H1 (cell line): ENCODE measurements at places on chromosomes 16 and 17. TPM values are rescaled to one million over a fixed set of nuclear protein-coding genes. Genes with fewer than 3 reads are reported as not detected.

GRCh38 chr16:89022051-89022836 is 45.2 kb upstream of the CBFA2T3 start:
- DNase-seq = no peak

DNA sequence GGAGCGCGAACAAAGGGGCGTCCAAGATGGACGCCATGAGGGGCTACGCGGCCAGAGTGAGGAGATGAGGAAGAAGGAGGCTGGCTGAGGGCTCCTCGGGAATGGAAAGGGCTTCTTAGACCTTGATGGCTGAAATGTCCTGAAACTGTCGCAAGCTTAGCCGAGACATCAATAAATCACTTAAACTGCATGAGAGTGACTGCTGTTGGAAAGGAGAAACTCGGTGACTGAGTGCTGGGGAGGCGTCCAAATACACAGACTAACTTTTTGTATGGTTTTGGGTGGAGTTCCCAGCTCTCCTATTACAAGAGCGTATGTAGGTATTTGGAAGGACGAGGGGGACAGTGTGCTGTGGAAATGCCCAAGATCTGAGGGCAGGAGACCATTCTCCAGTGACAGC is 1.4 kb upstream of the GEMIN4 start:
- no peak for DNase-seq

- DNase-seq = no peak
These were observed 127.0 kb upstream of the NLRP1 start for GRCh38 chr17:5711344-5711743.

The GJD3 gene
- 1.4 and 1.9 TPM in 2 replicates for total RNA-seq

- peak; percentile 77 for DNase-seq
These were observed 652 bp downstream of the VPS35L start for GRCh38 chr16:19555938-19556771.
